ENCODE measurements at places on chromosomes 2 and 18. TPM values are rescaled to one million over a fixed set of nuclear protein-coding genes. Genes with fewer than 3 reads are reported as not detected.
A peak's percentile ranks its signal among the peaks of the same experiment; 100 is the strongest.

DNA sequence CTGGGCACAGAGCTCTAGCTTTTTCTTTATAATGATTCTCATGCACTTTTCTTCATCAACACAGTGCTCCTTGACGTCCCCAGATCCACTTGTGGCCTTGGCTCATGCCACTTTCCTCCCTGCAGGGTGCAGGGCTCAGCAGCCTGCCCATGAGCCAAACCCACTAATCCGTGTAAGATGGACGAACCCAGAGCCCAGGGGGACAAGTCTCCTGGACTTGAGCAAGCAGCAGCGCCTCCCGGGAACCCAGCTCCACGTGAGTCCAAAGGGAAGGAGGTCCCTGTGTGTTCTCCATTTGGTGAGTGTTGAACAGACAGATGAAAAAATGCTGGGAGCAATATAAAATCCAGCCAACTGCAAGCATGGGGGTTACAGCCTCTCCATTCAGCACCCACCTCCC lies 470.6 kb upstream of the HS6ST1 start:
- DNase-seq, result no peak

DNA sequence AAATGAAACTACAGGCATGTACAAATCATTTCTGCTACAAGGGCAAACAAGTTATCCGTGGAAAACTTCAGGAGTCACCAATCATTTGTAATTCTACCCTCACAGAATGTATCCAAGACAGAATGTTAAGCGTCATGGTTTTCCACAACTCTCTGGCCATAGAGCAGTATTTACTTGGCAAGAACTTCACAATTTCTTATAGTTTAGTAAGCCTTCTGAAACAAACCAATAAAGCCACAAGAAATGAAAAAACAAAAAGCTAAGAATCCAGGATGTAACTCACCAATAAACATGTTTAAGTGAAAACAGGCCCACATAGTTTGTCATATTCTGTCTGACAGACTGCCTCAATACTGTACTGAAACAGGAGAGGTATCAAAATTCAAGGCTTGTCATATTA lies 70.3 kb downstream of the LNPK start:
- DNase-seq, result no peak

PEX13 gene
- total RNA-seq, result 22.6 TPM

DNA sequence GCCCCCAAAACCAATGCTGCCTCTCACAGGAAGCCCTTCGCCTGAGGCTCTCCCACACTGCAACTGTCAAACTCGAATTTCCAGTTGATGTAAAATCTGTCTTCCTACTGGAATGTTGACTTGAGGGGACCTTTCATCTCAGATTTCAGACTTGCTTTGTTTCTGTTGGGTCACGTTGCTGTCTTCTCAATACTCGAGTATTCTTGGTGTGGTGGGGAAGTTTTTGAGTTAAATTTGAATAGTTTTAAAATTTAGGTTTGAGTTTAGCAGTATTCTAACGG lies 50.8 kb downstream of the AGAP1 start:
- DNase-seq, result no peak

DNA sequence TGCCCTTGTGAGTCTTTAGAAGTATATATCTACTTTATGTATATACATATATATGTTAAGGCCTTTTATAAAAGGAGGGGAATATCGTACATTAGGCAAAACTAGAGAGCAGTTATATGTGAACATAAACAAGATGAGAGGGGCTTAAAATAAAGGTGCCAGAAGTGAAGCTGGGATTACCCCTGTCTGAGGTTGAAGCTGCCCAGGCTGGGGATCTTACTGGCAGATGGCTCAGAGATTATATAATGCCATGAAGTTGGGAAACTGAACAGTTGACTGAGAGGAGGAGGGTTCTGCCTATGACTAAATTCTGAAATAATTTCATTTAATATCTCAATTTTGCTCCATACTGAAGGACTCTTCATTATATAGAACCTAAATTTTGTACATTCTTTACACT lies 6.0 kb downstream of the PNO1 start:
- DNase-seq, result no peak

DNA sequence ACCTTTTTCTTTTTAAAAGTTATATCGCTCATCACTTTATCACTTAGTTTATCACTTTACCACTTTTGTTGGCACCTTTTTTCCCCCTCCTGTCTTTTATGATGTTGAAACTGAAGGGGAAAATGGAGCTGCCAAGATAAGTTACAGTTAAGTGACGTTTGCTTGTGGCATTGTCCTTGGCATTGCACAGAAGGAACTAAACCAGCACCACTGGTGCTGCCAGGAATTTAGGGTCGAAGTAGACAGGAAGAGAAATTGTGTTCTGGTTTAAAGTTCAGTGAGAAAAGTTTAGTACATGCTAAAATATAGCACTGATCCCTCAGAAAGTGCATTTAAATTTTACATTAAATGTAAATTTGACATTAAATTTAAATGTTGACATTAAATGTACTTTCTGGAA lies 49.9 kb downstream of the MYO1B start:
- no peak for DNase-seq

TMEM182 gene
- total RNA-seq, result 2.6 TPM

GRCh38 chr2:226873051-226873620 lies 37.3 kb downstream of the RHBDD1 start:
- no peak for DNase-seq

DNA sequence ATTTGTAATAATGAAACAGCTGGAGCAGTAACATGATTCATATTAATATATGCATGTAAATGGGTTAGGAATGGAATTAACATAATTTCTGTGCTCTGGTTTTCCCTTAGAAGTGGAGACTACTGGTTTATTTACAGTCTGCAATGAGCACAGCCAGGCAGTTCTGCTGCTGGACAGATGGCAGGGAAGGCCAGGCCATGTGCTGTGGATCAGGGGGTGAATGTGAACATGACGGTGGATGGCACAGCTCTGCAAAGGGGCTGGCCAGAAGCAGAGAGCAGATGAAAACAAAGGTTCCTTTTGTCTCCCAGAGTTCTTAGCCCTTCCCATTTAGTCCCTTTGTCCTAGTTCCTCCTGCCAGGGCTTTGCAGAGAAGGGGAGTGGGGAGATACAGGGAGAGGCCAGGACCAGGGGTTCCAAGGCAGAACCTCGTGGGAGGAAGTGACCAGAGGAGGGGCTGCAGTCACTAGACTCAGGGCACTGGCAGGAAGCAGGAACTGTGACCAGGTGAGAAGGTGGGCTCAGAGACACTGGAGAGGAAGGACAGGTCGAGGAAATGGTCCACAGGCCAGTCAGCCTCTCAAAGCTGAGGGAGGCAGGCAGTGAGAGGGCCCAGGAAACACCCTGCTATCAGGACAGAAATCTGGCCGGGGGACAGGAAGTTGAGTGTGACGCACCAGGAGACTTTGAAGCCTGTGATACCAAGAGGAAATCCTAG lies 112.9 kb upstream of the ATP8B1 start:
- DNase-seq, result no peak

DNA sequence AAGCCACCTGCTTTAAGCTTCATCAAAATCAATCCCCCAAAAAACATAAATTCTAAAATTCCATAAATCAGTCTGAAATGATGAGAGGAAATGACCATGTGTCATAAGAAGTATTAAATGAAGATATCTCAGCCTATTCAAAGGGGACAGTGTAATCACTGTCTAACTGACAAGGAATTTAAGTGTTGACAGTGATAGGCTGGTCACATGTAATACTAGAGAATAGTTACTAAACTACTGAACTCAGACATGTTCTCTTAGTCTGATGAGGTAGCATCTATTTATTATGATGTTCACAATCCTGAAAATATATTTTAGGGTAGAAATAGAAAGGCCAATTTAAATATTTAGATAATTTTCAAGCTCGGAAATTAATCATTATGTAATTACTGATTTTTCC lies 216.1 kb downstream of the L3MBTL4 start:
- no peak for DNase-seq

DNA sequence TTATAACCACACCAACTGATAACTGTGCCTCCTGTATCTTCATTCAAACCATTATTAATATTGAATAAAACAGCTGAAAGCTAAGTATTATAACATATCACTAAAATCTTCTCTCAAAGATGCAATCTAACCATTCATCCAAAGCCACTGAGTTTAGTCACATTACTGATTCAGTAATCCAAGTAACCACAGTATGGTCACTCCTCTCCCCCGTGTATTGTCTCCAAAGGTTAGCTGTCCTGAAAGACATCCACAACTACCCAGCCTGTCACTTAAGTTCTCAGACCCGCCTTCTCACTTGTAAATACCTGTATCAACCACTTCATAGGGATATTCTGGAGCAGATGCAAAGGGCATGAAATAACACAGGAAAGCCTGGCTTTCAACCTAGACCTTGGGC lies 213.4 kb upstream of the BOD1L2 start:
- DNase-seq, result no peak

WDR43 gene
- 47.9 TPM for total RNA-seq

CMPK2 gene
- 4.1 TPM for total RNA-seq

CPO gene
- total RNA-seq, result 0.89 TPM

HOXD13 gene
- total RNA-seq, result not detected

- no peak for DNase-seq
These were observed 73.0 kb upstream of the ARL4C start for GRCh38 chr2:234569776-234570430.

DNA sequence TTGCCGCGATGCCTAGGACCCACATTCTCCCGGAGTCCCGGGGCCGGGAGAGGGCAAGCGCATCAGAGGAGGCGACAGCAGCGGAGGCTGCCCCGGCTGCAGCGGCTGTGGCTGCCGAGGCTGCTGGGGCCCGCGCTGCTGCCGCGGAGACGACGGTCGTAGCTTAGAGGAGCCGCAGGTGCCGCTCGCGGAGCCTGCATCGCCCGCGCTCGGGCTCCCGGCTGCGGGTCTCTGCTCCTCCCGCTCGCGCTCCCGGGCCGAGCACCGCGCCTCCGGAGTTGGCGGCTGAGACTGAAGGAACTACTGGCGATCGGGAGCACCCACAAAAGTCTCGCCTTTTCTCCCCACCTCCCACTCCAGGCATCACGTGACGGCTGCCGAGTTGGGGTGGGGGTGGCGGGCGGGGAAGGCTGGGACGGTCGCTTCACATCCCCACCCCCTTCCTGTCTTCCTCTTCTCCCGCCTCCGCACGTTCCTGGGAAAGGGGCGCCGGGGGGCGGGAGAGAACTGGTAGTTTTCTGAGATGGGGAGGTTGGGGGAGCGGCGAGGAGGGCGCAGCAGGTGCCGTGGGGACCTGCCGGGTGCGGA lies at the start of gene LYPD1:
LYPD1 (minus strand) TSS at position 298 of the 588 bp plus-strand sequence; CDS start at position 25, 273 bp downstream.
- DNase-seq, result no peak

CD8B2 gene
- not detected for total RNA-seq

LYG2 gene
- total RNA-seq, result not detected

DNA sequence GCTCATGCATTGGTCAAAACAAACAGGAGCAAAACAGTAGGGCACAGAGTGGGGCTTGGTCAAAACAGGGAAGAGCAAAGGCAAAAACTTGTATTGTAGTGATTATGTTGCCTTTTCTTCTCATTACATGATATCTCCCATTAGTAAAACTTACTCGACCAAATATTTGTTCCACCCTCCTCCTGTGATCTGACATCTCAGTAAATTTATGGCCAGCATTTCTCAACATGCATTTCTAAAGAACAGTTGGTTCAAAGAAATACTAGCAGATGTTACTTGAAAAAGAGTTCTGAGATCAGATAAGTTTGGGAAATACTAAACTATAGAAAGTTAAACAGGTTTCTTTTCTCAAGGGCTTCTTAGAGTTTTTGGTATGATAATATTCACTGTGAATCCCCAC lies 423.1 kb downstream of the FIGN start:
- no peak for DNase-seq

DNA sequence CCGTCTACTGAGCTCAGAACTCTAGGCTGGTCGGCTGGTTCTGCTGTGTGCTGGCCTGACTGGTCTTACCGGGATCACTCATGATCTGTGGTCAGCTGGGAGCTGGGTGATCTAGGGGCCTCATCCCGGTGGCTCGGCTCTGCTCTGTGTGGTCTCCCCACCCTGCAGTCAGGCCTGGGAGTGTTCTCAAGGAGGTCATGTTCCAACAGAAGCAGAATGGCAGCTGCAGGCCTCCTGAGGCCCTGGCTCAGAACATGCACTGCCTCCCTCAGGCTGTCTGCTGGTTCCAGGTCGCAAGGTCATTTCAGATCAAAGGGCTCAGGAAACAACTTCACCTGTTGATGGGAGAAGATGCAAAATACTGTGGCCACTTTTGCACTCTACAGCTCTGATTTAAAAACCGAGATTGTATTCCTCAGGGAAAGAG lies 81.1 kb upstream of the RFX8 start:
- no peak for DNase-seq

C1GALT1C1L gene
- total RNA-seq, result 0.49 TPM

DNA sequence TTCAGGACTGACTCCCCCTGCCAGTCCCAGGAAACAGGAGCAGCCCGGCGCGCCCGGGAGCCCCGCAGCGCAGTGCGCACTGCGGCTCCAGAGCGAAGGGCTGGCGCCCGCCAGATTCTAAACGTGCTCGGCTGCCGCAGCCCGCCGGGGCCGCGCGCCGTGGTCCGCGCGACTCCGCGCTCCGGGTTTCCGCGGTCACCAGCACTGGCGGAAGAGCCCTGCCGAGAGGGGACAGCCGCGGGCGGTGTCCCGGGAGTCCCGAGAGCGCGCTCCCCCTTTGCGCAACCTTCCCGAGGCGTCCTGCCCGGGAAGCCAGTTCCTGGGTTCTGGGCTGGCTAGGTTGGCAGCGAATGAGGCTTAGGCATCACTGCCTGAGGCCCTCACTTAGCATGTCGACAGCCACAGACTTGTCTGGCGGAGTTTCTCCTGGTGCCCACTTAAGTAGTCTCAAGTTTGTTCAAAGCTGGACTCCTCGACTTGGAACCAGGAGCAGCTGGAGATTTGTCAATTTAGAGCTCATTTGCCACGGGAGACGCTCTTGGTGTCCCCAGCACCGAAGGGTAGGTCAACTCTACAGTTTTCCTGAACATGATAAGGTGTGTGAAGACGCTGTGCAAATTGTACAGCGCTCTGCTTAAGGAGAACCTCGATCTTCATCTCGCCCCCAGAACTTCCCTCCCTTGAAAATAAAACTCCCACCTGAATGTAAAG lies 1.5 kb upstream of the VSNL1 start:
- DNase-seq, result peak; percentile 66

PSMA8 gene
- not detected for total RNA-seq

MARCO gene
- total RNA-seq, result 22.0 TPM

ALPG gene
- total RNA-seq, result not detected

Data from sciatic nerve (tissue), 2 donors.